ENCODE measurements at places on chromosomes 12 and 14.

DNA sequence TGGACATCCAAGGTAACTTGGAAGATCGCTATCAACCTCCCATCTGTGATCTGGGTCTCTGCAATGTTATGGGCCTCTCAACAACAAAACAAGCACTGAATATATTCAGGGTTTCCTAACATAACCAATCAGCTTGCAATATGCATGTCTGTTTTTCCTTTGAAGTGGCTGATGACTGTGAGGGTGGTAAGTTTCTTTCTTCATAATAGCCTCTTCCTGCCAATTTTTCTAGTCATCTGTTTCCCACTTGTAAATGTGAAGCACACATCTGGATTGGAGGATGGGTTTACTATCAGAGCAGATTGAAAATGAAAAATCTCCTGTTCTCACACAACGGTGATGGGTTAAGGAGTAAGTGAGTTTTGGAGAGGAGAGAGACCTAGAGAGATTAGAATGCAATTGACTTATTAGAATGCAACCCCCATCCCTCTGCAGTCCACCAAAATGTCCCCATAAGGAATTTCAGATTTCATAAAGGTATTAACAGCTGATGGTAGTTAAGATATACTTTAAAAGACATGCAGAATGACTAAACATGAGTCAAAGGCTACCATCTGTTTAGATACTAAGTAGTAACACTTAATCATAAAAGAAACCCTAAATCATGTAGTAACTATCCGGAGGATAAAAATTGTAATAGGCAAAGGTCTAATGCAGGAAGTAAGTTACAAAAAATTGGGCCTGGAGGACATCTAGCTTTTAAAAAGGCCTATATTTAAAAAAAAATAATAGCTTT is 58.4 kb upstream of the SAV1 start:
- DNase-seq = peak; percentile 96

GRCh38 chr14:23539248-23540140 is 12.1 kb downstream of the ZFHX2 start:
- peak; percentile 38 for DNase-seq

GRCh38 chr14:76346391-76347160 is 29.4 kb upstream of the ESRRB start:
- DNase-seq = no peak

GRCh38 chr12:539540-540310 is 80.0 kb downstream of the B4GALNT3 start:
- DNase-seq = no peak

DNA sequence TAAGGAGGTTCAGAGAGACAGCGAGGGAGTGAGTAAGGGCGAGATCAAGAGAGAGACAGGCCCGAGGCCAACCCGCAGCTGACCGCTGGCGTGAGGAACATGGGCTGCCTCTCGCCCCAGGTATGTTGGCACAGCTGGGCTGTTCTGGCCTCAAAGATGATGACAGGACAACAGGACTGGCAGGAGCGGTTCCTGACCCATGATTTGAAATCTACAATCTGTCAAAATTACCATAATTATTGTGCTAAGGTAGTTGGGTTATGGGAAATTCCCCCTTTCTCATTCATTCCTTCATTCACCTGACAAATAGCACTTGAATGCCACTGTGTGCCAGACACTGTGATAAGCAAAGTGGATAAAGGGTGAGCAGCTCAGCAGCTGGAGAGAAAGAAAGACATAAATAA is 5.1 kb upstream of the ENDOU start:
- DNase-seq = peak; percentile 76

DNA sequence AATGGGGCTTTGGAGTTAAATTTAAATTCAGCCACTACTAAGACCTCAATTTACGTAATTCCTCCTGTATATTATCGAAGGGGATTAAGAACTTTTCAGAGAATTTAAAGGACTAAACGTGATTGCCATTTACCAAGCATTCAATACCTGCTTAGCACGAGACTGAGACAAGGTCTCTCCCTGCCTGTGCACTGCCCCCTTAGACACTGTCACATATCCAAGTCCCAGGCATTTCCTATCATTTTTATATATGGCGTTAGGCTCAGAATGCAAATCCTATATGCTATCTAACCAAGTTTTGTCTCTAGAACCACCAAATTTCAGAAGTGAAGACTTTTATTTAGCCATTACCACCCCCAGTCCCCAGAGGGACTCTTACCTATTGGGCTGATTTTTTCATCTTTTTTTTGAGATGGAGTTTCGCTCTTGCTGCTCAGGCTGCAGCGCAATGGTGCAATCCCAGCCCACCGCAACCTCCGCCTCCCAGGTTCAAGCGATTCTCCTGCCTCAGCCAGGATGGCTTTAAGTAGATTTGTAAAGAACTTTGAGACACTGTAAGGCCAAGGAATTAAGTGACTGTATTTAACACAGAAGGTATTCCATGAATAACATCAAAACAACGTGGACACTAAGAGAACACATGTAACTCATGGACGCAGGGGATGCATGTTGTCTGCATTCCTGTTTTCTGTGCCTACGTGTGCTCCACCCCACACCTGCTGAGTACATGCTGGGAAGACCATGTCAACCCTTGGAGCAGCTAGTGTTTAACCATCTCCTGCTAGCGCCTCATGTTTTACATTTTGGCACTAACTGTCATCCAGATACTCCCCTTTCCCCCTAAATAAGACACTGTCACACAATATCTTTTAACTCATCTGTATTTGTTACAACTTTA is 6.4 kb downstream of the HSP90AA1 start:
- DNase-seq = no peak

All from LHCN-M2 (cell line).